ENCODE measurements at places on chromosomes 2 and 18.

- no peak for DNase-seq
Observed at GRCh38 chr2:42102024-42102590, 54.3 kb downstream of the PKDCC start.

GRCh38 chr18:77207540-77207939 lies 42.1 kb upstream of the GALR1 start:
- DNase-seq = no peak

DNA sequence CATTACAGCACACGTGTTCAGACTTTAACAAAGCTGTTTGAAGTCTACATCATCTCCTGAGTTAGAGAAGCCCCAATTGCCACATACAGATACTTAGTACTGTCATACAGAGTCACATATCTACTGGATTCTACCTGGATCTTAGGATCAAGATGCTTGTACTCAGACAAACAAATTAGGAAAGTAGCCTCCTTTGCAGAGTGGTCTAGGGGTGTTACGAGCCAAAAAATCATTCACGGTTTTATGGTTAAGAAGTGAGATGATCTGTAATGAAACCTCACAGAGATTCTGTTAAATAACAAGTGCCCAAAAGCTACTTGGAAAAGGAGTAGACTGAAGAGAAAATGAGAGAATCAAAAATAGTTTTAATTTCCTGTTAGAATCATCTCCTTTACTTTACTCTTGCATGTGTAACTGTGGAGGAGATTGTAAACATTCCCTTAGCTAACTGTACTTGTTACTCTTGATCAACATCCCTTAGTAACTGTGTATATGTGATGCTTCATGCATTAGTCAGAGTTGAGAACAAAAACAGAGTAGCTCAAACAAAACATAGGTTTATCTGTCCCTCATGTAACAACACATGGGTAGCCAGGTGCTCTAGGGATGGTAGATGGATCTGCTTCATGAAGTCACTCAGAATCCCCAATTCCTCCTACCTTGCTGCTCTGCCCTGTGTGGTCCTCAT lies 16.4 kb upstream of the IL1RL1 start:
- DNase-seq = no peak

GRCh38 chr2:174666312-174666711 lies 68.7 kb upstream of the WIPF1 start:
- no peak for DNase-seq

DNA sequence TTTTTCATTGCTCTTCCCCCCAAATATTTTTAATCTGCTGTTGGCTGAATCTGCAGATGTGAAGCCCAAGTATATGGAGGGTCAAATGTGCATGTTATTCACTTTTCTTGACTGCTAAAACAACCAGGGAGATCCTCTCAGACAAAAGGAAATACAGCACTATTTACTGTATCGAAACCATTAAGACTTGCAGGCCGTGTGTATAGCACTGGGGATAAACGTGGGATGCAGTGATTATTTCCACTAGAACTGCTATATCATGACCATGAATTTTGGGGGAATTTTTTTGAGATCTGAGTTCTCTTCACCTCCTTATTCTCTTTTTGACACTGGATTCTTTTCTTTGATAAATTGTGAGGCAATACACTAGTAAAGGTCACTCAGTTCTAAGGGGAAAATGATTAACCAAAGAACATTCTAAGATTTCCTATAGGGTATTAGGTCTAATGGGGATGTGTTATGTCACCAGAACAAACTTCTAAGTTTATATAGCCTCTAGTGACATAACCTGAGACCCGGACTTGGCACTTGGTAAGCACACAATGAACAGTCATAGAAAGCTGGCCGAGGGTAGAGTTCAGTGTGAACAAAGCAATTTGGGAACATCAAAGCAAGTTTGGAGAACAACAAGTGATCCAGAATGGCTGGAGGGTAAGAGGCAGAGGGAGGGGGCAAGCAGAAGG lies 14.9 kb upstream of the UGT1A1 start:
- no peak for DNase-seq

- DNase-seq = no peak
Observed at GRCh38 chr2:170165129-170165528, 12.8 kb upstream of the MYO3B start.

Data from keratinocyte (primary cell).